ENCODE measurements at places on chromosomes 16 and 17.
A peak's percentile ranks its signal among the peaks of the same experiment; 100 is the strongest.

DNA sequence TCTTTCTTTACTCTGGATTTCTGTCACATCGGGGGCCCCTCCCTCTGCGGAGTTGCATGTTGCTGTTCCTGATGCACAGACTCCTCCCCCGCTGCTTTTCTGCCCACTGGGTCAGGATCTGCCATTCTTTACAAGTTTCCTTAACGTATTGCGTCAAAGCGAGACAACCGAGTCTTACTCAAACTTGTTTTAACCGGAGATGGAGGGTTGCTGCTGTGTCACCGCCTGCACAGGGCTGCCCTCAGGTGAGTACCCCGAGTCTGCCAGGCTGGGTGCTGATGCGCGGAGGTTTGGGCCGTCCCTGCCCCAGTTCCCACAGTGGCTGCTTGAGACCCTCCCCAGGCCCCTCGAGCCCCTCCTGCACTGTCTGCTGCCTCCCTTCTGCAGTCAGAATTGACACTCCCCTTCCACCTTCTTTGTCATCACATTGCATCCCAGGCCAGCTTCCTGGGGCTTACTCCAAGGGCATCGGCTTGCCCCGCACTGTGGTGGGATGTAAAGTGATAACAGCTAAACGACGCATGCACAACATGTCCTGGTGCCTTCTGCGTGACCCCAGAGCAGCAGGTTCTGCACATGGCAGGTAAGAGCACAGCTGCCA, 19.3 kb downstream of the CARHSP1 start:
- DNase-seq: no peak

DNA sequence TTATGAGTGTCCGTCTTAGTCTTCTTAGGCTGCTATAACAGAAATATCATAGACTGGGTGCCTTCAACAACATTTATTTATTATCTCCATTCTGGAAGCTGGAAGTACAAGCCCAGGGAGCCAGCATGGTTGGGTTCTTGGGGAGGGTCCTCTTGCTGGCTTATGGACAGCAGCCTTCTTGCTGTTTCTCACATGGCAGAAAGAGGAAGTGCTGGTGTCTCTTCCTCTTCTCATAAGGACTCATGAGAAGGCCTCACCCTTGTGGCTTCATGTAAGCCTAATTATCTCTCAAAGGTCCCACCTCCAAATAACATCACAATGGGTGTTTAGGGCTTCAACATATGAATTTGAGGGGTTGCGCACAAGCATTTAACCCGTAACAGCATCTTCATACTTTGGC, 207.0 kb upstream of the COX10 start:
- DNase-seq: no peak

GRCh38 chr17:72661116-72661944, 431.2 kb downstream of the SLC39A11 start:
- DNase-seq: no peak

- no peak for DNase-seq
Observed at GRCh38 chr16:83746611-83747010, 61.2 kb upstream of the HSBP1 start.

GRCh38 chr17:7220593-7221277, 997 bp downstream of the ACADVL start:
- DNase-seq: peak; percentile 81

DNA sequence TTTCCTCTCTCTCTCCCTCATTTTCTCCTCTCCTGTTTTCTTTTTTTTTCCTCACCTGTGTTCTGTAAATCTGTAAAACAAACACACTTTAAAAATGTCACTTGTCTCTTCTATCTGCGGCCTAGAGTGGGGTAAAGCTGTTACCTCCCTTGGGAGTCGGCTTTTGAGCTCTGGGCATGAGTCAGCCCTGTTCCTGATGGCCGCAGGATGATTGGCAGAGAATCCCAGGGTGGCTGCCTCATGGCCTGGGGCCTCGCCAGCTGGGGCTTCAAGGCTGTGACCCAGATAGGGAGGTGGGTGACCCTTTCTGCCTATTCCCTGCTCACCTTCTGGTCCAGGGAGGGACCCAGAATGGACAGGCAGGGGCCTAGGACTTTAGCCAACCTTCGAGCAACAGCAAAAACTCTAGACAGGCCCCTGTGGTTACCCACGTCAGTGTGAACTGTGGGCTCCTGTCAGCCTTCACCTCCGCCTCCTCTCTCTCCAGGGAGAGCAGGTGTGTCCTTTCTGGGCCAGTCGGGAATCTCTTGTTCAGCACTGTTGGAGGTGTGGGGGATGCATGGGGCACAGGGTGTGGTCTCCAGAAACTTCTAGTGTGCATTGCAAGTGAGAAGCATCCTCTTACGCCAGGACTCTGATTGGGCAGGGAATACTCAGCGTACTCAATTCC, 87.4 kb downstream of the RAP1GAP2 start:
- DNase-seq: no peak

DNA sequence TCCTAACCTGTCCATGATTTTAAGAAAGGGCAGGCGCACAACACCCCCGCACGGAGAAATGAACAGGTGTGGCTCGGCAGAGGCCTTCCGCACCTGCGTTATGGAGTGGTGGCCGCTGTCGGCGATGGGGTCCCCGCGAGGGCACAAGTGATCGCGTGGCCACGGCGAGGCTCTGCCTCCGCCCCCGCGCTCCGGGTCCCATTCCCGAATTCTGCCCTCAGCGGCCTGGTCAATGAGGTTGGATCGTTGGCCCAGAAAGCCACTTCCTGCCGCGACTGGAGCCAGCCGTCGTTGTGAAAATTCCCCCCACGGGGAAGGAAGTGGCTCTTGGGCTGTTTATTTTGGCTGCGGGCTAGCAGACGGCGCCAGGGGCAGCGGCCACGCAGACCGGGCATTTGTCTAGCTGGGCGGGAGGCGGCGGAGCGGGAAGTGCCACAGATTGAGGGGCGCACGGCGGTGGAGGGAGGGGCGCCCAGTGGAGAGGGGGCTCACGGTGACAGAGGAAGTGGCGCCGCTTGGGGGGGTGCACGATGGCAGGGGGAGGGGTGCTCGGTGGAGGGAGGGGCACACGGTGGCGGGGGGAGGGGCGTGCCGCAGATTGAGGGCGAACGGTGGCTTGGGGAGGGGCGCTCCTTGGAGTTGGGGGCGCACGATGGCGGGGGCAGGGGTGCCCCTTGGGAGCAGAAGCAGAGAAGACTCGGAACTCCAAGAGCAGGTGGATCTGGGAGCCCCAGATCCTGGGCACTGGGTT, 25.0 kb downstream of the MRC2 start:
- peak; percentile 79 for DNase-seq
